Activated T-cell treated with anti-CD3 and anti-CD28 coated beads, Interleukin-2, amount 50 U/mL, for 72 hours (primary cell): ENCODE measurements at places on chromosomes 3 and 15. TPM values are rescaled to one million over a fixed set of nuclear protein-coding genes. Genes with fewer than 3 reads are reported as not detected.

DNA sequence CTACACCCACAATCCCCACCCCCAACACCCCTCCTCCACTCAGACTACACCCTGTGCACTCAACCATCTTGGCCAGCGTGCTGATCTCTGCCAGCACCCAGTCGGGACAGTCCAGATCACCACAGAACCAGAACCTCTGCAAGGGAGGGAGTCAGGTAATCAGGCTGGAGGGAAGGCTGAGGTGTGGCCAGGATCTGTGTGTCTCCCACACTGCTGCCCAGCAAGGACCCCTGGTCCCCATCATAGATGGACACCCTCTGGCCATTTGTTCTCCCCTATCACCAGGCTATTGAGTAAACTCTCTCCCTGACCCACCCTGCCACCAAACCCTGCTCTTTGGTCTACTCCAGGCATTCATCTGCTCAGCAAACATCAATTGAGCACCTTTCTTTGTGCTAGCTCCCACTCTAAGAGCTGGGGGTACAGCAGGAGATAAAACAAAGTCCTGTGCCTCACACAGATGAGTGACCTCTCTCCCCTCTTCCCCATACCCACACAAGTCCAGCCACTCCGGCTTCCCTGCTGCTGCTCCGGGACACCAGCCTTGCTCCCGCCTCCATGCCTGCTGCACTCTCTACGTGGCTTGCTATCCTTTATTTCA lies 134.8 kb downstream of the TBC1D2B start:
- DNase-seq, result no peak

GRCh38 chr15:92400980-92401787 lies 7.5 kb downstream of the ST8SIA2 start:
- DNase-seq, result no peak

- no peak for DNase-seq
Observed at GRCh38 chr3:40672861-40673260, 148.1 kb downstream of the ZNF621 start.

Gene RHCG
- not detected for total RNA-seq
